ENCODE measurements at places on chromosomes 2 and 18.
A peak's percentile ranks its signal among the peaks of the same experiment; 100 is the strongest.

DNA sequence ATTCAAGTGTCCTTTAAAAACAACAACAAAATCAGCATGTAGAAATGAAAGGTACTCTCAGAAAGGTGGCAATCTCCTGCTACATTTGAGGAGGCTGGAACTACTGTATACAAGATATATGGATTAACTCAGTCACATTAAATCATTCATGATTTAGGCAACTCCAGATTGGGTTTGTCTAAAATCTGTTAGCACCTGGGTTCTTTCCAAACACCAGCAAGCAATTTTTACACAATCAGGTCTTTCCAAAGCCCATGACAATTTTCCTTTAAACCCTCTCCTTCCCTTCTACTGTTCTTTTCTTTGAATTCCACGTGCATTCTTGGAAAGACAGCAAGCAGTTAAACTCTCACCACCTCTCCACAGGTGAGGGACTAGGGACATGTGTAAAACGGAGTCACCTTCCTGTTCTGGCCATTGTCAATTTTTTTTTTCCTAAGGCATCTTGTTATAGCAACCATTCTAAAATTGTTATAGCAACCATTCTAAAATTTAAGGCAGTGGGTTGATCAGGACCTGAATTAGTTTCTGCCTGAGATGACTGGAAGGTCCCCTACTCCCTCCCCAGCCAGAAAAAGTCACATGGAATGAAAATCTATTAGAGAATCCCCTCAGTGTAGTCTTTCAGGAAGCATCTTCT, 113.9 kb downstream of the ANKRD44 start:
- DNase-seq, result no peak

DNA sequence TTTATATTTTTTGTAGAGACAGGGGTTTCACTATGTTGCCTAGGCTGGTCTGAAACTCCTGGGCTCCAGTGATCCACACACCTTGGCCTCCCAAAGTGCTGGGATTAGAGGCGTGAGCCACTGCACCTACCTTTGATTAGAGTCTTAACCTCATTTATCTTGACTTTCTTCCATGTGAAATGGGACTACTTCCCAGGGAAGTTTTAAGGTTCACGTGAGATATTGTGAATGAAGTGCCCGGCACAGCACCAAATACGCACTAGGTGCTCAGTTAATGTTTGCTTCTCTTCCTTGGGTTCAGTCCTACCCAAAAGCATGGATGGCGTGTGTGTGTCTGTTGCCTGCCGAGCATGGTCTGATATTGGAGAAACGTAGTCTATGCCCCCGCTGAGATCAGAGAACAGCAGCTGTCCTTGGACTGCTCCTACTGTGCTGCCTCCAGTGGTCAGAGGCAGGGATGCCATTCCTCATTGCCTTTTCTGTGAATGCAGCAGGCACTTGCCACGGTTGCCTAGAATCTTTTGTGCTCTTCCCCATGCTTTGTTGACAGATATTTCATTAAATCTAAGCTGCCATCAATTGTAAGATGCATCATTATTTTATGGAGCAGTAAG, 12.3 kb upstream of the TFCP2L1 start:
- peak; percentile 12 for DNase-seq

DNA sequence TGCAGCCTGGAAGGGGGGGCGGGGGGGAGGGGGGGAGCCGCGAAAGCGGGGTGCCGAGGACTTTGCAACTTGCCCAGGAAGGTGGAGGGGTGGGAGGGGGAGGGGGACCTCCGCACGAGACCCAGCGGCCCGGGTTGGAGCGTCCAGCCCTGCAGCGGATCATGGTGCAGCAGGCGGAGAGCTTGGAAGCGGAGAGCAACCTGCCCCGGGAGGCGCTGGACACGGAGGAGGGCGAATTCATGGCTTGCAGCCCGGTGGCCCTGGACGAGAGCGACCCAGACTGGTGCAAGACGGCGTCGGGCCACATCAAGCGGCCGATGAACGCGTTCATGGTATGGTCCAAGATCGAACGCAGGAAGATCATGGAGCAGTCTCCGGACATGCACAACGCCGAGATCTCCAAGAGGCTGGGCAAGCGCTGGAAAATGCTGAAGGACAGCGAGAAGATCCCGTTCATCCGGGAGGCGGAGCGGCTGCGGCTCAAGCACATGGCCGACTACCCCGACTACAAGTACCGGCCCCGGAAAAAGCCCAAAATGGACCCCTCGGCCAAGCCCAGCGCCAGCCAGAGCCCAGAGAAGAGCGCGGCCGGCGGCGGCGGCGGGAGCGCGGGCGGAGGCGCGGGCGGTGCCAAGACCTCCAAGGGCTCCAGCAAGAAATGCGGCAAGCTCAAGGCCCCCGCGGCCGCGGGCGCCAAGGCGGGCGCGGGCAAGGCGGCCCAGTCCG, 540 bp downstream of the SOX11 start:
- no peak for DNase-seq

- peak; percentile 38 for DNase-seq
Measured at GRCh38 chr18:48541026-48541746, 2.4 kb downstream of the CTIF start.

DNA sequence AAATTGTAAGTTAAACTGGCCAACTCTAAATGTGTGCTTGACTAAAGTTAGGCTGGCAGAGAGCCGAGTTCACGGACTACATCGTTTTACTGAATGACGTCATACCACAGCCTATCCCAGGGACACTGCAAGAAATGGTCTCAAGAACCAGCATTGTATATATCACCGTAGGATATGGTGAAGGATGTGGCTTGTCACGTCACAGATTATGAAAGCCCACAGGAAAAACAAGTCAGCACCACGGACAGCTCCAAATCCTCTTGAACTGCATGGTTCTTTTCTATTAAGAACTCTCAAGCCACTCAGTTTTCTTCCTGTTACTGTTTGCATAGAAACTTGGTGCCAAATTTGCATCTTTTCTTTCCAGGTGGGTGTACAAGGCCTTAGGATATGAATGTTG, 85.1 kb upstream of the ACAA2 start:
- no peak for DNase-seq

- no peak for DNase-seq
Measured at GRCh38 chr2:171923206-171923605, 945 bp downstream of the HAT1 start.

DNA sequence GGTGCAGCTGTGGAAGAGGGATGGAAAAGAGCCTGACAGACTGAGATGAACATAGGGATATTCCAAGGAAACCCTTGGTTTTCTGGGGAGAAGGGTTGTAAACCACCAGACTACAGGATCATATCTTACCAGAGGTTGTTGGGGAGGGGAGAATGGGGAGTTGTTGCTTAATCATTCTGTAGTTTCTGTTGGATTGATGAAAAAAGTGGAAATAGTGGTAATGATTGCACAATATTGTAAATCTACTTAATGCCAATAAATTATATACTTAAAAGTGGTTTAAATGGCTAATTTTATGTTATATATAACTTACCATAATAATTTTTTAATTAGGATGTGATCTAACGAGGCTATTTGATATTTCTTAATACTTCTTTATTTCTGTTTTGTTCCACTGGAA, 800.9 kb downstream of the BCL11A start:
- no peak for DNase-seq

- no peak for DNase-seq
Measured at GRCh38 chr2:54572636-54573536, 116.8 kb downstream of the SPTBN1 start.

DNA sequence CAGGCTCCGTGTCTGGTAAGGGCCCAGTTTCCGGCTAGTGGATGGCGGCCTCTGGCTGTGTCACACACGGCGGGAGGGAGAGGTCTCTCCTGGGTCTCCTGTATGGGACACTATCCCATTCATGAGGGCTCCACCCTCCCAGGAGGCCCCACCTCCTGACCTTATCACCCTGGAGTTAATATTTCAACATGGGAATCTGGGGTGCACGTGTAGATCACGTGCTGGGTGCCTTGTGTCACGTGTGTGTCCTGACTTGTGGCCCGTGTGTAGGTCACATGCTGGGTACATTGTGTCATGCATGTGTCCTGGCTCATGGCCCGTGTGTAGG, 9.9 kb downstream of the NEU4 start:
- no peak for DNase-seq

GRCh38 chr18:74316257-74317170, 875 bp downstream of the C18orf63 start:
- no peak for DNase-seq

DNA sequence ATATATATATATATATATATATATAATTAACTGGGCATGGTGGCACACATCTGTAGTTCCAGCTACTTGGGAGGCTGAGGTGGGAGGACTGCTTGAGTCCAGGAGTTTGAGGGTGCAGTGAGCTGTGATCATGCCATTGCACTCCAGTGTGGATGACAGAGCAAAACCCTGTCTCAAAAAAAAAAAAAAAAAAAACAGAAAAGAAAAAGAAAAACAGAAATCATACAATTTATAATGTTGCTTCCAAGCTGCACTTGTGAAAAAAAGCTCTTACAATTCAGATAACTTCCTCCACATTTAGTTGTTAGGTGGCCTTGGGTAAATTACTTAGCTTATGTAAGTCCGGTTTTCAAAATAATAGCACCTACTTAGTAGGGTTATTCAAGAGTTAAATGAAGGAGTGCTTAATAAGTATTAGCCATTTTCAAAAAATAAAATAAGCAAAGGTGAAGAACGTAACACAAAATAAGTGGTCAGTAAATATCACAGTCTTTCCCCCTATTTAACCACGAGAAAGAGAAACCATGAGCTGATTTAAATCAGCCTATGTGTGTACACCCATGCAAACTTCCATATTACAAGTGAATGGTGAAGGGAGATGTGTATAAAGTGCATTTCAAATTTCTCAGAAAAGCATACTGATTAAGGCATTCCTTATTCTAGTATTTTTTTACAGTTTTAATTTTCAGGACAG, 2.3 kb downstream of the WIPF1 start:
- DNase-seq, result no peak

DNA sequence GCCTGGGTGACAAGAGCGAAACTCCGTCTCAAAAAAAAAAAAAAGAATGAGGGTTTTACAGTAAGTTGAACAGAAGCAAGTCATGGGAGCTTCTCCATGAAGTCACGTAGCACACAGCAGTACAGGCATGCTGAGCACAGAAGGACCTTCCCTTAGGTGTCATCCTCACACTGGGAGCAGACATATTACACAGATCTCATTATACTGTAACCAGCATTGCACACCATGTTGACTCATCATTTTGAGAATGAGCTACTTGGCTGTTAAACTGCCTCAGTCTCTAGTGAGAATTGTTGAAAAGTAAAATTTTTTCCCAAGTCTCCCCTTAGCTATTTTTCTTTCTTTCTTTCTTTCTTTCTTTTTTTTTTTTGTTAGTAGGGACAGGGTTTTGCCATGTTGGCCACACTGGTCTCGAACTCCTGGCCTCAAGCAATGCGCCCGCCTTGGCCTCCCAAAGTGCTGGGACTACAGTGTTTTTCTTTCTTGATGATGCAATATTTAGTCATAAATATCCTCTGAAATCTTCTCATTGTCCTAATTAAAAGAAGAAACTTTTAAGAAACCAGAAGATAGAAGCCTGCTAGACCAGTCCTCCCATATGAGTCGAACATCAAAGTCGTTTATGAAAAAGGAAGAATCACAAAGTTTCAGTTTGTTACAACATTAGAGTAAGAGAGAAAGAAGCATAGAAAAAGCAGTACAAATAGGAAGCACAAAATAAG, 37.9 kb upstream of the PPP1CB start:
- DNase-seq, result no peak

DNA sequence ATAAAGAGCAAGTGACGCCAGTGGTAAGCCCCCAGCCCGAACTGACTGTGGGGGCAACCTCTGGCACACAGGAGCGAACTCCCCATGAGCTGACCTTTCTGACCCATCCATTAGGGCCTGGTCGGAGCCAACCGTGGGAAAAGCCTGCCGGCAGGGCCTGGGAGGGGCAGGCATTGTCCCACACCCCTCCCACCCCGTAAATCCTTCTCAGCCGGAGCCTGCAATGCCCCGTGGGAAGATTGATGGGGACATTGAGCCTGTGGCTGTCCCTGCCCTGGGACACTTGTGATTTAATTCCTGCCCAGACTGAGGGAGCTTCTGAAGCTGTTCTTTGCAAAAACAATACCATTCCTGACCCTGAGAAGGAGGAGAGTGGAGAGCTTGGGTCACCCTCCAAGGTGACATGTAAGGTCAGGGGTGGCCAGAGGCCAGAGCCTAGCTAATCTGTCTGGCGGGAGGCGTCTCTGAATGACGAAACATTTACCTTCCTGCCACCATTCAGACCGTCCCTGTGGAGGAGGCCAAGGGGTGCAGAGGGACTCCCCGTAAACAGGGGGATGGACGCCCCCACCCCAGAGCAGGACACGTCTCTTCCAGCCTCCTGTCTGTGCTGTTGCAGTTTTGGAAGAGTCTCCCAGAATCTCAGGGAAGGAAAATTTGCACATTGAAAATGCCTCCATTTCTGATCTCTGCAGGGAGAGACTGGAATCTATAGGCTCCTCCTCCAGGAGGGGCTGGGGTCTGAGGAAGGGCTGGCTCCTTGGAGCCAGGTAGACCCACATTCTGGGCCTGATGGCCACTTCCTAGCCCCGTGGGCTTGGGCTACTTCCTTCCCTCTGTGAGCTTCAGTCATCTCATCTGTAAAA, 51.2 kb upstream of the HS6ST1 start:
- DNase-seq, result no peak

GRCh38 chr2:186559848-186560247, 30.0 kb upstream of the ITGAV start:
- DNase-seq, result no peak

DNA sequence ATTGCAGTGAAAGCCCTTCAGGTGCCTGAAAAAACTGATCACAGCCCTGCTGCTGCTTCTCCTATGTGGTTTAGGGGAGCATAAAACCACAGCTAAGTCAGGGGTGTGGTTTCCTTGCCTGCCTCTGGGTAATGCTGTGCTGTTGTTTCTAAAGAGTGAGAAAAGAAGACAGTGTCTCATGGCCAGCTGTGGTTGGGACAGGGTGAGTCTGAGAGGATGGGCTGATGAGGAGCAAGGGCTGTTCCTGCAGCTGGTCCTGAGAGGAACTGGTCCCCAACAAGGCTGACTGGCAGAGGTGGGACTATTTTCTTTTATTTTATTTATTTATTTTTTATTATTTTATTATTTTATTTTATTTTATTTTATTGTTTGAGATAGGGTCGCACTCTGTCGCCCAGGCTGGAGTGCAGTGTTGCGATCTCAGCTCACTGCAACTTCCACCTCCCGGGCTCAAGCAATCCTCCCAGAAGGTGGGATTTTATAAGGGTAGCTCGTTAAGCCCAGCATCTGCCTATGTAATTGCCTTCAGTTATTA, 236.7 kb downstream of the FHOD3 start:
- no peak for DNase-seq

GRCh38 chr2:96535331-96535730, 1.2 kb upstream of the ARID5A start:
- no peak for DNase-seq

DNA sequence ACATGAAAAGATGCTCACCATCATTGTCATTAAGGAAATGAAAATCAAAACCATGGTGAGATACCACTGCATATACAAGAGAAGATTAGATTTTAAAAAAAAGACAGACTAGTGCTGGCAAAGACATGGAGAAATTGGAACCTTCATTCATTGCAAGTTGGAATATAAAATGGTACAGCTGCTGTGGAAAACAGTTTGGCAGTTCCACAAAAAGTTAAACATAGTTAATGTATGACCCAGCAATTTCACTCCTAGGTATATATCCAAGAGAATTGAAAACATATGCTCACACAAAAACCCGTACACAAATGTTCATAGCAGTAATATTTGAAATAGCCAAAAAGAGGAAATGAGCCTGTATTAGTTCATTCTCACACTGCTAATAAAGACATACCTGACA, 33.7 kb upstream of the MBOAT2 start:
- DNase-seq, result no peak
